CD4-positive, alpha-beta T cell treated with Interleukin-6 for 4 hours (primary cell): ENCODE measurements at places on chromosomes 16 and 17.

- DNase-seq = no peak
These were observed 33.7 kb upstream of the METTL16 start for GRCh38 chr17:2545393-2545792.

GRCh38 chr17:80101946-80102663, 724 bp downstream of the GAA start:
- DNase-seq = peak; percentile 39

- peak; percentile 63 for DNase-seq
These were observed 50.0 kb upstream of the STH start for GRCh38 chr17:45948881-45949624.

DNA sequence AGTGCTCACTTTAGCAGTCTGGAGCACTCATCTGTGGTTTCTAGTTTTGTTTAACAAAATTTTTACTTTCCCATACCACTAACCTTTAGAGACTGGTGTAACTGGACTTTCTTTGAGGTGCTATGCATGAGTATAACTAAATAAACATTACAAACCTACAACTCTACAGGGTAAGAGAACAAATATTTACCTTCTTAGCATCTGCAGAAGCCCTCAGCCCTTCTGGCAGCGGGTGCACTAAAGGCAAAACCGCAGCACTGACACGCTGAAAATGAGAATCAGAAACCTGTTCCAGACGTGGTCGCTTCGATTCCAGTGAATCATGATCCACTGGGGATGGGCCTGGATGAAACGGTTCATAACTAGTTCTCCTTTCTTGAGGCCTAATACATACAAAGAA, 43.7 kb downstream of the NCOR1 start:
- DNase-seq = no peak

DNA sequence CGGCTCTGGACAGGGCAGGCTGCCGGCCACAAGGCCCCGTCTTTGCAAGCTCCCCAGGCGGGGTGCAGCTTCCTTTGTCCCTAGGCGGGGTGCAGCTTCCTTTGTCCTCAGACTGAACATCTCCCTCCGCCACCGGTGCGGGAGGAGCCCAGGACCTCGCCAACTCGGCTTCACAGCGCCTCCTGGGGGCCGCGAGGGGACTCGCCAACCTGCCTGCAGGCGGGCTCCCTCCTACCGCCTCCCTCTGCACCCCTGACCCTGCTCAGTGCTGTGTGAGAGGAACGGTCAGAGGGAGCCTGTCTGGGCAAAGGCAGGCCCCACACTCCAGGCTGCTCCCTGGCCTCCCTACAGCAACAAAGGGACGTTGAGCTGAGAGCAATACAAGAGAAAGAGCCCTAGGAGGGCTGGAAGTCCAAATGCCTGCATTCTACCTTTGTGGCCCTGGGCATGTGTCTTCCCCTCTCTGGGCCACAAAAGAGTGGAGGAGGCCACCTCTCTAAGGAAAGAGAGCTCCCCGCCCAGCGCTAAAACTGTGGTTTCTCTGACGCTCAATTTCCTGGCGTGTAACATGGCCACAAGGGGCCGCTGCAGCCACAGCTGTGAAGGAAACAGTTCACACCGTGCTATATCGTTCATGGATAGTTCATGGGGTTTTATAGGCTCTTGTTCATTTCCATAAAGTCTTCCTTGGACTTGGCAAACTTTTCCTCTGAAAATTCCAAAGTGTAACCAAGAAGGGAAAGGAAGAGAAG, 20.9 kb upstream of the KRT19 start:
- peak; percentile 88 for DNase-seq

GRCh38 chr16:56263711-56264608, 72.7 kb downstream of the GNAO1 start:
- DNase-seq = no peak

- DNase-seq = no peak
These were observed 110.3 kb downstream of the TOX3 start for GRCh38 chr16:52436339-52437276.

DNA sequence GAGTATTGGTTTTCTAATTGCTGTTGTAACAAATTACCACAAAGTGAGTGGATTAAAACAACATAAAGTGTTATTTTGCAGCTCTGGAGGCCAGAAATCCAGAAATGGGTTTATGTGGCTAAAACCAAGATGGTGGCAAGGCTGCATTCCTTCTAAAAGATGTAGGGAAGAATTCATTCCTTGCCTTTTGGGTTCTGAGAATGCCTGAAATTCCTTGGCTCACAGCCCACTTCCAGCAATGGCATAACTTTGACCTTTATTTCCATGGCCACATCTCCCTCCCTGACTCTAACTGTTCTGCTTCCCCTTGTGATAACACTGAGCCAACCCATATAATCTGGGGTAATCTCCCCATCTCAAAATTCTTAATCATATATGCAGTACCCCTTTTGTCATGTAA, 269.6 kb upstream of the RPL38 start:
- DNase-seq = no peak
